ENCODE measurements at places on chromosomes 1 and 21.

DNA sequence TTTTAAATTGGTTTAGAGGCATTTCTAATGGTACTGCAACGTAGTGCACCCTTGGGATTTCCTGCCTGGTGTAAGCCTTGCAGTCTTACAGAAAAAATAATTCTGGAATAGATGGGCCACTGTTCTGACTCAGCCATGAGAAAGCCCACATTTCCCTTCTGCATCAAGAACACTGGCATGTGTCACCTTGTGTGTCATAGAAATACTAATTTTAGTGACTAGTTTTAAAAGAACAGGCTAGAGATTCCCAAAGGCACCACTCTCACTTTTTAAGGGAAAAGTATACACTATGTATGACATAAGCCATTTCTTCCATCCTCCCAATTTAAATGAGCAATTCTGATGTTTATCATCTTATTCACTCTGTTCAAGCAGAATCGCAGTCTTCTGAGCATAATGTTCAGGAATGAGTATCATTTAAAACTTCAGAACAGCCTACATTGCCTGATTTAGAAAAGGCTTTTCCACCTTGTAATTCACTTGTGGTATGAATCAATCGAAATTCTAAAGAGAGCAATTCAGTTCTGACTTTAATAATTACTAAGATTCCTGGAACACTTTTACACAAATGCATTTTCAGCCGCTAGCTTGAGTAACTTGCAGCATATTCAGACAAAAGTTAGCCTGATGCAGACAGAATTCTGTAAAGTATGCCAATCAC, 18.8 kb downstream of the RGS13 start:
- DNase-seq: no peak

DNA sequence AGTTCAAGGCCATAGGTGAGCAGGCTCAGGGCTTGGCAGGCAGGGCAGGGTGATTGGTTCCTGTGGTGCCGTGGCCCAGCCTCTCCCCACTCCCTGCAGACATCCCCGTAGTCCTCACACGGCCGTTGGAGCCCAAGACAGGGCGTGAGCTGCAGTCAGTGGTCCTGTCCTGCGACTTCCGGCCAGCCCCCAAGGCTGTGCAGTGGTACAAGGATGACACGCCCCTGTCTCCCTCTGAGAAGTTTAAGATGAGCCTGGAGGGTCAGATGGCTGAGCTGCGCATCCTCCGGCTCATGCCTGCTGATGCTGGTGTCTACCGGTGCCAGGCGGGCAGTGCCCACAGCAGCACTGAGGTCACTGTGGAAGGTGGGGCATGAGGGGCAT, 71.9 kb downstream of the OBSCN start:
- DNase-seq: no peak

- no peak for DNase-seq
Measured at GRCh38 chr1:19356266-19356665, 44.1 kb downstream of the SLC66A1 start.

DNA sequence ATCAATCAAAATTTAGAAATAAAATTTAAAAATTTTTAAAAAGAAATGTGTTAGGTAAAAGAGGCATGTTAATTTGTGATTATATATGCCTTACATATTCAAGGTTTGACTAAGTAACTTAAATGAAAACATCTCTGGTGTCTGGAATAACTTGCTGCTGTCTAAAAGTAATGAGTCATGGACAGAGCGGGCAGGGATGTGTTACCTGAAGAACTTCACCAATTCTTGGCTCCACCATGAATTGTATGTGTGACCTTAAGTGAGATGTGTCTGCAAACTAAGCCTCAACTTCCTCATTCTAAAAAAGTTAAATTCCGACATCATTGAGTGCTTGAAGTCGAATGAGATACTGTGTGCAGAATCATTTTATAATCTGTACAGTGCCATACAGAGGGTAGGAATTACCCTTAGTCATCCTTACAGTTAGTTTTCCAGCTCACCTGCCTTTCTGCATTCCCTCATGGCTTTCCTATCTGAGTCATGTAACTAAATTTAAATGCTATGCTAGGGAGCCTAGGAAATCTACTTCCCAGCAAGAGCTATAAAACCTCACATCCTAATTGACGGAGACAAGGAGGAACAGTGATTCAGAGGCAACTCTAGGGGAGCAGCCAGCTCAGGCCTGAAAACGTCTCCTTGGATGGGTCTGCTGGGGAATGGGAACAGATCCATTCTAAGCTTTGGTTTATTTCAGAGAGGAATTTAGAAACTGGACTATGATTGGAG, 100.7 kb upstream of the TSPAN2 start:
- no peak for DNase-seq

- no peak for DNase-seq
Measured at GRCh38 chr1:156126043-156126629, 11.6 kb downstream of the LMNA start.

- no peak for DNase-seq
Measured at GRCh38 chr1:177567393-177567792, 396.6 kb downstream of the BRINP2 start.

DNA sequence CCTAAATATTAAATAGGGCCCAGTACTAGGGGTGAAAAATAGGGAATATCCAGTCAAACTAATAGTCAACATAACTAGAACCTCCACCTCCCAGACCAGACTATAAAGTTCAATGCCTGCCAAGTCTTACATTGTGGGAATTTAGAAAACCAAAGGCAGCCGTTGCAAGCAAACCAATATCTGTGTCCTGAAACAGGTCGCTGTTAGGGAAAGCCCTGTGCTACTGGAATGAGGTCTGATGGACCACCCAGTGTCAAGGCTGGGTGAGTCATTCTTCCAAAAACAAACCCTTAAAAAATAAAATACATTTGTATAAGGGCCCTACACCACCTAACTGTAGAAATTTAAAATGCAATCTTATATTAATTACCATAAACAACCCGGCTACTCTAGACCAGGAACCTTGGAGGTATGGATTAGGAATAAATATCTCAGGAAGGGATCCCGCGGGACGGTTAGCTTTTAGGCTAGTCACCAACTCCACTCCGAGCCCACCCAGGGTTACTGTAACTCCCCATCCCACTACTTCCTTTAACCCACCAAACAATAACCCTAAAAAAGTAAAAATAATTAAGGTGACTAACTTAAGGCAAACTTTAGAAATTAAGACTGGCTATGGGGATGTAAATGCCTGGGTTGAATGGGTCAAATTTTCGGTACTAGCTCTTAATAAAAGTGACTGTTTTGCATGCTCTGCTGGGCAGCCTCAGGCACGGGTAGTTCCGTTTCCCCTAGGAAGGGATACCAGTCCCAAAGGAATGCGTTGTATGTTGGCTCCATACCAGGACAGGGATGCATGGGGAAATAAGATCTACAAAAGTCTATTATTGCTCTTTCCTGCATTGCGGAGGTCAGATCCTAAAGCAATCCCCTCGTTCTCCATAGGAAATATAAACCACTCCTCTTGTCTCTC, 65.4 kb upstream of the TLR5 start:
- no peak for DNase-seq

DNA sequence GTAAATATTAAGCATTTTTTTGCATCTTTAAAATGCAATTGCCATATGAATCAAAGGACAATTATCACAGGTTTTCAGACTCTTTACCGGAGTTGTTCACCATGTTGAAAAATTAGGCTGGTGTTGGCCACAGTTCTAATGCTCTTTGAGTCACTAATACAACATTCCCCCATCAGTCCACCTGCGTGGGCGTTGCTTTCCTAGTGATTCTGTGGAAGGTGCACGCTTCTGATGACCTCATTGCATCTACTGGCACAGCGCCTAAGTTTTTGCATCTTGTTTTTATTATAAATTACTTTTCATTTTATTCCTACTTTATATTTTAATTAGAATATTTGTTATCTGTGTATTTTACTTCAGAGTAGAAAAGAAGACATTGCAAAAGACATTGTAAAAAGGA, 4.7 kb upstream of the F5 start:
- no peak for DNase-seq

DNA sequence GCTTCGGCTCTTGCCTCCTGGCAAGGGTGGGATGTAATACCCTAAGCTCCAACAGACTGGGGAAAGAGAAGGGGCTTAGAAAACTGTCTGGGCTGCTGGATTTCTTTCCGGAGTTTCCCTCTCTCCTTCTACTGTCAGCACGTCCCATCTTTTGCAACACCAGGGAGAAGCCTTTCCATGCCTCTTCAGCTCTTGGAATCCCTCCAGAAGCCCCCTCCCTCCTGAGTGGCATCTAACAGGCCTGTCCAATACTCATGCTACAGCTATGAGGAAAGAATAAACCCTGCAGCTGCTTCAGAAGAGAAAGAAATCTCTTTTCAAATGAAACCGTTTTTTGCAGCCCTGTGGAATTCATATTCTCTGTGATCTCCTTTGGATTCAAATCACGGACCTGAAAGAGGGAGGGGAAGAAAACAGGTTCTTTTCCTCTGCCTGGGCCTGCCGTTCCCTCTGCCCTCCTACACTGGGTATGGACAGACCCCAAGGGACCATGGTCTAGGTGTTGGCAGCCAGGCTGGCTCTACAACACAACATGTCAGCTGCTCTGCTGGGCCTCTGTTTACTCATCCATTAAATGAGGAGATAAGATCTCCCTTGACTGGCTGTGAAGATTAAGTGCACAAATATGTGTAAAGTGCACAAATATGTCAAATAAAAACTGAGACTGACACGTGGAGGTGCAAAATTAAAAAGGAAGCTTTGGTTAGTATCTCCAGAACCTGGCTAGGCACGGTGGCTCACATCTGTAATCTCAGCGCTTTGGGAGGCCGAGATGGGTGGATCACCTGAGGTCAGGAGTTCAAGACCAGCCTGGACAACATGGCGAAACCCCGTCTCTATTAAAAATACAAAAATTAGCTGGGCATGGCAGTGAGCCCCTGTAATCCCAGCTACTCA, 6.0 kb upstream of the CAPN2 start:
- DNase-seq: no peak

- DNase-seq: no peak
Measured at GRCh38 chr1:241749945-241750695, 97.9 kb upstream of the EXO1 start.

- no peak for DNase-seq
Measured at GRCh38 chr21:28160378-28160777, 832.3 kb downstream of the LTN1 start.

DNA sequence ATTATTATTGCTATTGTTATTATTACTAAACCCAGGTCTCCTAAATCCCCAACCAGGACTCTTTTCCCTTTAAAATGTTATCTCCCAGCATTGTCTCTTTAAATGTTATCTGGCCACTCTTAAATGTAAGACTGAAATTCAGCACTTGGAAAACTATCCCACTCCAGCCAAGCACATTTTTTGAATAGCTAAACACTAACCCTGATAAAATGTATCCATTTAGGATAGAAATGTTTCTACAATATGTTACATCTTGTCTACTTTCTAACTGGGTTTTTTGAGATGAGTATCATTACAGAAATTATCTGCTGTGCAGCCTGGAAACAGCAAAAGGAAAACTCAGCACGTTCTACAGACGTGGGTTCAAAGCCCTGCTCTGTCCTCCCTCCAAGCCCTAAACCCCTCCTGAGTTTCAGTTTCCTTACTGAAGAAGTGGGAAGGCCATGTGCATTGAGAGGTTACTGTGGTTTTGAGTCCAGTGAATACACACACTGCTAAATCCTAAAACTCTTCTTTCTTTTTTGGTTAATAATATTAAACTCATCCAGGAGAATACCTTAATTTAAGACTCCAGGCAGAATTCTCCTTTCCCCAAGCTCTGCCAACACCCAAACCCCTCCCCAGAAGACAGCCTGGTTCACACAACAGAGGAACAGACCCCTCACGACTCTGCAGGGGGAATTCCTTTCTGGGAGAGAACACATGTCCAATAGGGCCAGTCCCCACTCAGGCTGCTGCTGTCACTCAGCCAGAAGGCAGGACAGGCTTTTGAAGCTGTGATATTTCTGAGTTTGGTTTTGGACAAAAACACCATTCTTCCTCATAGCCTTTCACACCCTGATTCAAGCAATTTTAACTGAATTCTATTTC, 41.9 kb downstream of the HIVEP3 start:
- no peak for DNase-seq

DNA sequence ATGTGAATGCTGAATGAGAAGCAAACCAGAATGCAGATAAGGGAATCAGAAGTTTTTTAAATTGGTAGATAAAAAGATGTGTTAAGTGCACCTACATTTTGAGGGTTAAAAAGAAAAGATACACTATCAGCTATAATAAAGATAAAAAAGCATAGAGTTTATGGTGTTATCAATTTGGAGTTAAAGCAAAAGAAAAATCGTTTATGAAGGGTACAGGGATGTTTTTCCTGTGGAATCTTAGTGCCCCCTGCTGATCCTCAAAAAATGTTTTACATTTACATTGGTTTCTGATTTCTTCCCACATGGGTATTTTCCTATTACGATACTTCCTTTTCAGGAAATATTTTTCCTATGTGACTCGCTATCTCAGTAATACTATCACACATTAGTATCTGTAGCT, 293.5 kb downstream of the MRPL39 start:
- no peak for DNase-seq

DNA sequence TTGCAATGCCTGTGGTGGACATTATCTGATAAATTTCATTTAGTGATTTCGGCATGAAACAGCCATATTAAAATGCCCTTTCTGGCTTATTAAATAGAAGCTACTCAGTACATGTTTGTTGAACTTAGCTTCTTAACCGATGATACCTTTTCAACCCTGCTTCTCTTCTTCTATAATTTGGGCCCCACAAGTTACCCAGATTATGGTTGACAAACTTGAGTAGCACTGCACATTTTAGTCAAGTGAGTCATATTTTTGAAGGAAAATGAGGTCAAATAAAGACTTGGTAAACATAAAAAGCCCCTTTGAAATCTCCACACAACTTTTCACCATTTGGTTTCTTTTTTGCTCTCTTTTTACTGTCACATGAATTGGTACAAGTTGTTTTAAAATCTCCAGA, 33.8 kb downstream of the GIPC2 start:
- DNase-seq: no peak

DNA sequence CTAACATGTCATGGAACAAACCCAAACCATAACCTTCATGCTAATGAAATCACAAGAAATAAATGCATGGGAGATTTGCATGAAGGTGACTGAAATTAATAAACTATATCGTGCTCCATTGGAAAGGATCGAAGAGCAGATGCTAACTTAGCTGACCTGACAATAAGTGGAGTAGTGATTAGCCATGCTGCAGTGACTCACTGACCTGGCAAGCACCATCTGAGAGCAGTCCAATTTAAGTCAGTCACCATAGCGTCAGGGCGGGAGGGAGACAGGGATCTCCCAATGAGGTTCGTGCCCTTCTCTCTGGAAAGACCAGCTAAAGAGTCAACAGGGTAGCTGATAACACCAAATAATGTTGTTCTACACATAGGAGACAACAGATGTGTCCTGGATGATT, 21.5 kb downstream of the OLIG2 start:
- no peak for DNase-seq

GRCh38 chr1:246160374-246160773, 346.7 kb downstream of the SMYD3 start:
- no peak for DNase-seq

DNA sequence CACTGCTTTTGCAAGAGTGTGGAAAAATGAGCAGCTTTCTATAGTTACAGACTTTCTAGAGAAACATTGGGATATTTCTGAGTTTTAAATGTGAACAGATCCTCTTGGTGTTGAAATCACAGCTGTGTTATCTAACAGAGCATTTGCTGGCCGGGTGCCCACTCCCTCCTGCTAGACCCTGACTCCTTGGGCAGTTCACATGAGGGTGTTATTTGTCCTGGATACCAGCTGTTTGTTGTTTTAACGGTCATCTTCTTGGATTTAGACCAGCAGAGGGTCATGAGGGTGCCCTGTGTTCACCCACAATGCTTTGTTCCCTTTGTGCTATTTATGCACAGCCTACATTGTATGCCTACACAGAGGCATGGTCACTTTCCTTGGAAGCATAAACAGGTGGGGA, 67.1 kb downstream of the CENPF start:
- no peak for DNase-seq

All from H1 (cell line).